Renal pelvis (tissue), 12 donors: ENCODE measurements at places on chromosomes 6 and 20. TPM values are rescaled to one million over a fixed set of nuclear protein-coding genes. Genes with fewer than 3 reads are reported as not detected.
A peak's percentile ranks its signal among the peaks of the same experiment; 100 is the strongest.

NR2E1 gene
- polyA plus RNA-seq, result not detected

DEFB124 gene
- polyA plus RNA-seq, result not detected

- DNase-seq, result no peak
These were observed 5.4 kb downstream of the NKX2-2 start for GRCh38 chr20:21508230-21509078.

DNA sequence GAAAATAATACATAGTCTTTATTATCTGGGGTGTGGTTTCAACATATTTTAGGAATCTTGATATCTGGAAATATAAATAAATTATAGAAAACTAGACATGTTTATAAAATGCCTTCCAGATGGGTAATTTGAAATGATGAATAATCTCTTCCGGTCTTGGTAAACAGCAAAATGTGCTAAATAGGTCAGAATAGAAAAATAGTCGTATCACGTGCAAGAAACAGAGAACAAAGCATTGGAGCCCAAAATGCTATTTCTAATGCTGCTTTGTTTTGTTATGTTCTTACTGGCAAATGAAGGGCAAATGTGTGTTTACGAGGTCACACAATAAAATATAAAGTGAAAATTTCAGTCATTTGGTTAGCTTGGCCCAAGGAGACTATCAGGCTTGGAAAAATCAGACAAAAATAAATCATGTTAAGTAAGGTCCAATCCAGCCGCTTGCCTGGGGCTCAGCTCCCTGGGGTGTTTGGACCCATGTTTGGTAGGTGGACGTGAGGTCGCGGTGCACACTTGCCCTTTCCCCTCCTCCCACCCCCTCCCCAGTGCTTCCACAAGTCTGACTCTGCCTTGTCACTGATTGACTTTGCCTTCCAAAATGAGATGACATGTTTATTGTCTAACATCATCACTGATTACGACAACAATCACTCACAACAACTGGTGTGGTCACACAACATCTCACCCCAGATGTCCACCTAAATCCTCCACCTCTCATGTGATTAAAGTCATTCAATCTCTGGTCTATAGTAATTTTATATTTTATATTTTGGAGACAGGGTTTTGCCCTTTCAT, 56.0 kb downstream of the RIN2 start:
- DNase-seq, result no peak

- no peak for DNase-seq
These were observed 56.4 kb downstream of the PDE10A start for GRCh38 chr6:165606740-165607008.

- DNase-seq, result no peak
These were observed 350.9 kb upstream of the HSF2 start for GRCh38 chr6:122048570-122048969.

- DNase-seq, result no peak
These were observed 118.8 kb downstream of the PHACTR3 start for GRCh38 chr20:59723108-59723500.

GRCh38 chr20:2455771-2456497, 14.7 kb downstream of the SNRPB start:
- no peak for DNase-seq

GRCh38 chr20:3420211-3420707, 12.8 kb upstream of the DNAAF9 start:
- DNase-seq, result no peak

DNA sequence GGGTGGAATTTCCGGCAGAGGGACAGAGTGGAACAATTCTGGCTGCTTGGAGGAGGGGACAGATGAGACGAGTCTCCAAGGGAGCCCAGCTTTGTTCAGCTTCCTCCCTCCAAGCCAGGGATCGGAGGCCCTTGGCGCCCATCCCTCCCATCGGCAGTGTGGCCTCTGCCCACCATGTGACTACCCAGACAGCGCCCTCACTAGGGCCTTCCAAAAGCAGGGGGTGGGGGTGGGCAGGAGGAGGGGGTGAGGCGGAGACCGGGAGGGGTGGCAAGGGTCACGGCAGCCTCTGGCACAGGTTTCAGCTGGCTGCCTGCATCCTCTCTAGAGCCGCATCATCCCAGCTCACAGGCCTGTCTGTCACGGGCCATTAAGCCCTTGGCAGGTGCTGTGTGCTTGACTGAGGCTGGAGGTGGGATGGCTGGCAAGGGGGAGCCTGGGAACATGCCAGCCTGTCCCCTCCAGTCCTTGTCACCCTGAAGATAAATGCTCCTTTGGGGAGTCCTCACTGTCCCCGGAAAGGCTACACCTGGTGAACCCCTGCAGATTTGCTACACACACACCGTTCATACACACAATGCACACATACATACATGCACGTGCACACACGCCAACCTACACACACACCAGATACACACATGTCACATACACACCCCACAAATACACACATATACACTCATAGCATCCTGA, 6.2 kb upstream of the FGD2 start:
- peak; percentile 90 for DNase-seq

DNA sequence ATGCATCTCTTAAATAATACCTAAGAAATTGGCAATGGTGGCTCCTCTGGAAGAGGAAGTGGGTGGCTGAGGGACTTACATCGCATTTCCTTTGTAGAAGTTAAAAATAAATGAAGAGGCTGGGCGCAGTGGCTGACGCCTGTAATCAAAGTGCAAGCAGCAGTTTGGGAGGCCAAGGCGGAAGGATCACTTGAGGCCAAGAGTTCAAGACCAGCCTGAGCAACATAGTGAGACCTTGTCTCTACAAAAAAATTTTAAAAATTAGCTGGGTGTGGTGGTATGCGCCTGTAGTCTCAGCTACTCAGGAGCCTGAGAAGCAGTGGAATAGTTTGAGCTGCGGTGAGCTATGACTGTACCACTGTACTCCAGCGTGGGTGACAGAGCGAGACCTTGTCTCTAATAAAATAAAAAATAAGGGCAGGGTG, 12.2 kb upstream of the NCOA3 start:
- no peak for DNase-seq
